ENCODE measurements at places on chromosomes 4 and X.

DNA sequence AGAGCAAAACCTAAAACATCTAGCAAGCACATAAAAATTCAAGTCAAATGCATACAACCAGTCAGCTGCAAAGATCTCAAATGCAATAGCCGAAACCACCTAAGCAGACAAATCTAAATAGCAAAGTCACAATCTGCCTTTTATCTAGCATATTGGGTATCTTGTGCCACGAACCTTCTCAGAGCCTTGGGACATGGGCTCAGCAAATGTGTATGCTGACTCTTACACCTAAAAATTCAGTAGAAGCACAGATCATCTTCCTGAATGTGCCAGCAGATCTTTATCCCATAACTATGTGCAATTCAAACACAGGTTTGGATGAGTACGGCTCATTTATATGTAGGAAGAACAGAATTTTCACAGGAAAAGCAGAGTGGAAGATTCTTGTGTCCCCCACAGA is 492.1 kb downstream of the INPP4B start:
- no peak for DNase-seq

DNA sequence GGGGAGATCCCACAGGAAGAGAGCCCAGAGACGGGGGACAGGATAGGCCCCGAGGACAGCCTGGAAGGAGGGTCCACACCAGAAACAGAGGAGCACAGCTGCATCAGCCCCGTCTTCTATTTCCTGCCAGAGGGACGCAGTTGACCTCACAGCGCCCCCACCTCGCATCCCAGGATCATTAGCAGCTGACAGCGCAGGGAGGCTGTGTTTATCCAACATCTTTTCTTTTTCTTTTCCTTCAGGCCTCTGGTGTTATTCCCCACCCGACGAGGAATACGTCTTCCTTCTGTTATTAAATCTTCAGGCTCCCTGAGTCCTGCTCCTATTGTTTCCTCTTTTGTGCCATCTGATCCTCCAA is 75.4 kb downstream of the DCHS2 start:
- DNase-seq: no peak

DNA sequence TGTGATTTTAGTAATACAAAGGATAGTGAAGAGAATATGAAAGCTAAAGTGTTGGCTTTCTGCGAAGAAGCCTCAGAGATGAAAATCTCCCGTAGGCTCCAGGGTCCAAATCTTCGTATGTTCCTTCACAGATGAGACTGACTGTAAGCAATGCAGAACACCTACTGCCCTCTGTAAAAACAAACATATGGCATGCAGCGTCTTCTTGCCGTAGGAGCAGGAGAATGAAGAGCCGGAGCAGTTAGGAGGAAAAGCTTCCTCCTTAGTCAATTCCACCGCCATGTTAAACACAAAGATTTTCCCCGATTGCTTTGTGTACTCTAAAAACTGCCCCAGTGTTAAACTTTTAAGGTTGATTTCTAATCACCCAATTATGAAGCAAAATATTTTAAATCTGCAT is 22.5 kb downstream of the RWDD4 start:
- no peak for DNase-seq

GRCh38 chrX:129845616-129846190 is 2.0 kb upstream of the ZDHHC9 start:
- no peak for DNase-seq

- no peak for DNase-seq
Measured at GRCh38 chr4:33739884-33740632, 2504.3 kb downstream of the ARAP2 start.

DNA sequence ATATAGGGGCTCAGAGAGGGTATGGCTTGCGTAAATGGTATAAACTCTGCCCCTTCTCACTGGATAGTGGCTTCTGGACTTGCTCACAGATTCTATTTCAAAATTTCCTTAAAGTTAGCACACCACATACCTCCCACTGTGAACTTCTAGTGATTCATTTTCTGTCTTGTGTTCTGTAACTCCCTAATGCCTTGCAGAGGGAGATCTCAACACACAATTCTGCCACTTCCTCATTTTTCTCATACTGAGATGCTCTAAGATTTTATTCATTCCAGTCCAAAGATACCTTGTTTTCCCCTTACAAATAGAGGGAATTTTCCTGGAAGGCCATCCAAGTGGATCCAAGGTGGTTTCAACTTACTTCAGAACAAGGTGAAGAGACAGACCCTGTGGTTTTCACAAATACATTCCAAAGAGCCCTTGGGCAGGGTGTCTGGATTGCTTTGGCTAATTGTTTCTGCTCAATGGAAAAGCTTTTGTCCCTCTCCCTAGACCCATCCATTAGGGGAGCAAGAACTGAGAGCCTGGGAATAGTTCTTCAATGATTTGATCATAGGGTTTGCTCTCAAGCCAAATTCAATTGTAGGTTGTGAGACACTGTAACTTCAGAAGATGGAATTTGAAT is 52.1 kb upstream of the CAPN6 start:
- no peak for DNase-seq

DNA sequence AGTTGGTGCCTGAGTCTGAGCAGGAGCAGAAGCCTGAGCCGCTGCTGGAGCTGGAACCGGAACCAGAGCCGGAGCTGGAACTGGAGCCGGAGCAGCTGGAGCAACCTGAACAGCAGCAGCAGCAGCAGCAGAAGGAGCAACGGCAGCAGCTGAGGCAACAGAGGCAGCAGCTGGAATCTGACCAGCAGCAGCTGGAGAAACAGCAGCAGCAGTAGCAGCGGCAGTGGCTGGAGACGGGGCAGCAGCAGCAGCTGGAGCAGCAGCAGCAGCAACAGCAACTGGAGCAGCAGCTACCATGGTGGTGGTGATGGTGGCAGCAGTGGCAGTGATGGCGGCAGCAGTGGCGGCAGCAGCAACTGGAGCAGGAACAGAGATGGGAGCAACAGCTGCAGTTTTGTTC is 61.5 kb downstream of the AMOT start:
- no peak for DNase-seq

GRCh38 chr4:94610145-94610544 is 147.6 kb upstream of the BMPR1B start:
- no peak for DNase-seq

GRCh38 chrX:85004255-85004654 is 578 bp downstream of the APOOL start:
- no peak for DNase-seq

DNA sequence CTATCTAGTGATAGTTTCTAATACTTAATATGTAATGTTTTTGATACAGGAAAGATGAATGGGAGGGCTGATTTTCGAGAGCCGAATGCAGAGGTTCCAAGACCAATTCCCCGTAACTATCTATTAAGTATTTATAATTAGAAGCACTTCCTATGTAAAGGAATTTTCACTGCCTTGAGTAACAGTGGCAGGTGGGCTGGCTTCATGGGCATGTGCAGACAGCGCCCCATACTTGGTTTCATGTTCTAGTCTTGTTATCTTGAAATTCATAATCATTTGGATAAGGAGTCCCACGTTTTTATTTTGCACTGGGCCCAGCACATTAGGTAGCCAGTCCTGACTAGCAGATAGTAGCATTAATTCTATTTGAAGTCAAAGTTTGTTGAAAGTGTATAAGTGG is 1.7 kb downstream of the OCIAD1 start:
- DNase-seq: no peak

DNA sequence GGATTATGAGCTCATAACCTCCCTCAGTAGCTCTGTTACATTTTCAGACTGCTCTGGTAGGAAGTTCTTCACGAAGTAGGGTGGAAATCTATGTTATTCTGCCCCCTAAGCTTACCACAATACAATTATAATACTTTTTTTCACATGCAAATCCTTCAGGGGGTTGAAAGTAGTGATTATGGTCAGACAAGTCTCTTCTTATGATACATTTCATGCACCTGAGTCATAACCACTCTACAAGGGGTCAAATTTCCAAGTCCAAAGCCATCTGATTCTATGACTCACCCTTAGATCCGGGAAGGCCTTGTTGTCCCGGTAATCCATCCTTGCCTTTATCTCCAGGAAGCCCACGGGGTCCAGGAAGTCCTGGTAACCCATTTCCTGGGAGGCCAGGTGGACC is 95.2 kb downstream of the ATG4A start:
- DNase-seq: no peak

- DNase-seq: no peak
Measured at GRCh38 chr4:186500721-186501304, 54.6 kb downstream of the MTNR1A start.

GRCh38 chr4:25915353-25915705 is 1.3 kb downstream of the SMIM20 start:
- DNase-seq: no peak
